Activated naive CD4-positive, alpha-beta T cell treated with anti-CD3 and anti-CD28 coated beads for 36 hours (primary cell): ENCODE measurements at places on chromosomes 2 and 18. TPM values are rescaled to one million over a fixed set of nuclear protein-coding genes. Genes with fewer than 3 reads are reported as not detected.

- no peaks in the 10 kb centered on the region for H3K36me3 ChIP-seq
- no peaks in the 10 kb centered on the region for H3K4me1 ChIP-seq
- H3K27ac ChIP-seq = no peak overlapping the region
- H3K27me3 ChIP-seq = peaks cover 3% of the 10 kb centered on the region
- DNase-seq = no peak
Observed at GRCh38 chr2:47737191-47737975, 45.6 kb upstream of the MSH6 start.

GRCh38 chr2:204550751-204551511 lies 5.7 kb downstream of the PARD3B start:
- peaks cover 3% of the 10 kb centered on the region for H3K4me1 ChIP-seq
- H3K36me3 ChIP-seq = no peaks in the 10 kb centered on the region
- no peak overlapping the region for H3K4me3 ChIP-seq
- peaks cover 4% of the 10 kb centered on the region for H3K27me3 ChIP-seq

GRCh38 chr2:54439582-54439981 lies 16.5 kb upstream of the SPTBN1 start:
- no peak overlapping the region for H3K4me3 ChIP-seq
- no peak overlapping the region for H3K27ac ChIP-seq
- DNase-seq = no peak
- H3K27me3 ChIP-seq = no peaks in the 10 kb centered on the region
- H3K4me1 ChIP-seq = no peaks in the 10 kb centered on the region

Gene BMP10
- not detected for total RNA-seq

Gene MDH1B
- 0.86 TPM for total RNA-seq
